Vein endothelial cell (primary cell): ENCODE measurements at places on chromosomes 3 and 15. TPM values are rescaled to one million over a fixed set of nuclear protein-coding genes. Genes with fewer than 3 reads are reported as not detected.

SAMD7 gene
- not detected in 2 replicates for total RNA-seq

DZIP1L gene
- 3.9 and 8.0 TPM in 2 replicates for total RNA-seq

PLCH1 gene
- total RNA-seq: 0.10 and 0.33 TPM in 2 replicates

ATP1B3 gene
- 109 and 193 TPM in 2 replicates for total RNA-seq

PLD1 gene
- total RNA-seq: 64.7 and 65.4 TPM in 2 replicates

POPDC2 gene
- 0.33 and 0.48 TPM in 2 replicates for total RNA-seq

GOLGA6L4 gene
- 1.3 and 2.0 TPM in 2 replicates for total RNA-seq

PLA2G4D gene
- not detected in 2 replicates for total RNA-seq
